ENCODE measurements at places on chromosomes 5 and 9.

DNA sequence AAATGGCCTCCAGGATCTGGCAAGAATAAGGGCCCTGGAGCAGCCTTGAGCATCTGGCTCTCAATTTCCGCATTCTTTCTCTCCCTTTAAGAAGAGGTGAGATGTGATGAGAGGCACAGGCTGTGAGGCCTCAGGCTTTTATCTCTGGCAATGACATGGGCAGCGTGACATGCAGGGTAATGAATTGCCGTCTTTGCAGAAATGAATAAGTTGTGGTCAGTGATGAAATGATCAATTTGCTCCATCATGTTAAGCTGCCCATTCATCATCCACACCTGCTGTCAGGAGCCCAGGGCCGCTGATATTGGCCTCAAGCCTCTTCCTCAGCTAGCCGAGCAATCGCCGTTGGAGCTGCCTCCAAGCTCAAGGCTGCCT is 265.3 kb downstream of the TRIM32 start:
- DNase-seq: no peak

DNA sequence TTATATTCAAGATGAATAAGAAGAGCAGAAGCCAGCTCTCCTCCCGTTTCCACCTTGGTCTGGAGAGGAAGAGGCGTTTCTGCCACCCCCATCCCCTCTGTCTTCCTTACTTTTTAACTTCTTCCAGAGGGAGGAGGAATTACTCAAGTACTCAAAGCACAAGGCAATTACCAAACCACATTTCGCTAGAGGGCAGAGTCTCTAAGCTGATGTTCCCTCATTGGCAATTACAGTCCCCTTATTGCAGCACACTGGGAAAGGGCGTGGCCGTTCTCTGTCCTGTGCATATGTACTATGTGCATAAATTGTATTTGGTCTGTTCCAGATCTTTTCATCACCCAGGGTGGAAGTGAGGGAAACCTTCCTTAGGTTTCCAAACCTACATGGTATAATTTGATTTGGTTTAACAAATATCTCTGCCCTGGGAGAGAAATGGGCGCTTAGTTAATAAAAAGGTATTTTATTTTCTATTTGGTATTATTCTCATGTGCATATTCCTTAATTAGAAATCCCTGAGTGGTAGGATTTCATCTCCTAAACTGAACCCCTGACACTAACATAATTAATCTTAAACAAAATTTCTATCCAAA is 29.8 kb upstream of the ALDOB start:
- peak; percentile 81 for DNase-seq

DNA sequence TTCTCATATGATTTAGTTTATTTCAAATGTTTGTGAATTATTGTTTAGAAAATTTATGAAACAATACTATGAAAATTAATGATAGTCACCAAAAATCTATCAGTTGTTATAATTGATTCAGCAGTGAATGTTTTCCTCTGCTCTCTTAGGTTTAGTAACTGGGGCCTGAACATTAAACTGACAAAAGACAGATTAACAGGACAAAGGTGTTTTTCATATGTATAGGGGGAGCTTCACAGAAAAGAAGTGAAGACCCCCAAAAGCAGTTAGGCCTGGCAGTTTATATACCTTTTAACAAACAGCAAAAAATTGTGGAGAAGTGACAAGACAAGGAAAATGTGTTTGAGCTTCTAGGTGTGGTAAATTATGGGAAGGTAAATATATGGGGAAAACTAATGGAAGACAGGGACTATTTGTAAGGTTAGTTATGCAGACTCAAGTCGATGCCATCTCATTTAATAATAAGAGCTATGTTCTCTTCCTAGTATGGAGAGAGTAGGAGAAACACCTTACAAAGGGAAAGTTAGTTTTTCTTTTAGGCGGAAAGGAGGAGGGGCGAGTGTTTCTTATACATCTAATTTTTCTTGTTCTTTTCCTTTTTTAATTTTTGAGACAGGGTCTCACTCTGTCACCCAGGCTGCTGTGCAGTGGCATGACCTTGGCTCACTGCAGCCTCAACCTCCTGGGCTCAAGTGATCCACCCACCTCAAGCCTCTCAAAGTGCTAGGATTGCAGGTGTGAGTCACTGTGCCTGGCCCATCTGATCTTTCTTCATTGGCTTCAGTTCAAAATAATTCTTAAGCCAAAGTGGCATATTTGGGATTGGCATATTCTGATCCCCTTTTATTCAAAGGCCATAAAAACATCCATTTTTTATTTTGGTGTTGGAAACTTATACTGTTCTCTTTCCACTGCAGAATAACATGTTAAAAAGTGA is 77.8 kb downstream of the C9orf153 start:
- no peak for DNase-seq

GRCh38 chr9:111051400-111051799 is 13.1 kb upstream of the LPAR1 start:
- no peak for DNase-seq

DNA sequence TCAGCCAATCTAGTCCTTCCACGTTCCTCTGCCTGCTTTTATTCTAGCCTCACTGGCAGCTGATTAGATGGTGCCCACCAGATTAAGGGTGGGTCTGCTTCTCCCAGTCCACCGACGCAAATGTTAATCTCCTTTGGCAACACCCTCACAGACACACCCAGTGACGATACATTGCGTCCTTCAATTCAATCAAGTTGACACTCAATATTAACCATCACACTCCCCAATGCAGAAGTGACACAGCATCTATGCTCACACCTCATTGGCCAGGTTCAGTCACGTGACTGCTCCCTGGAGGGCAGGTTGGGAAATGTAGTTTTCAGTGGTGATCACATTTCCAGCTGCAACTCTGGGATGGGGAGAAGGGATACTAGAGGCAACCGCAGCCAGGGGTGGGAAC is 13.0 kb downstream of the SUSD3 start:
- no peak for DNase-seq

DNA sequence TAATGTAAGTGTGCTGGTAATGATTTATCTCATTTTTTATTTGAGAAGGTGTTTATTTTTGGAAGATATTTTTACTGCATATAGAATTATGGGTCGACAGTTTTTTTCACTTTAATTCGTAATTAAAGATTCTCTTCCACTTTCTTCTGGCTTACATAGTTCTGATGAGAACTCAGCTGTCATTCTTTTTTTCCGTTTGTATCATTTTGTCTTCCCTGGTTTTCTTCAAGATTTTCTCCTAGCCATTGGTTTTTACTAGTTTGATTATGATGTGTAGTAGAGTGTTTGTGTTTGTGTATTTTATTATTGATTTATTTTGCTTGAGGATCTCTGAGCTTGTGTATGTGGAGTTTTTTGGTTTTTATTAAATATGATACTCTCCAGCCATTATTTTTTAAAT is 21.7 kb downstream of the SLF1 start:
- DNase-seq: no peak

DNA sequence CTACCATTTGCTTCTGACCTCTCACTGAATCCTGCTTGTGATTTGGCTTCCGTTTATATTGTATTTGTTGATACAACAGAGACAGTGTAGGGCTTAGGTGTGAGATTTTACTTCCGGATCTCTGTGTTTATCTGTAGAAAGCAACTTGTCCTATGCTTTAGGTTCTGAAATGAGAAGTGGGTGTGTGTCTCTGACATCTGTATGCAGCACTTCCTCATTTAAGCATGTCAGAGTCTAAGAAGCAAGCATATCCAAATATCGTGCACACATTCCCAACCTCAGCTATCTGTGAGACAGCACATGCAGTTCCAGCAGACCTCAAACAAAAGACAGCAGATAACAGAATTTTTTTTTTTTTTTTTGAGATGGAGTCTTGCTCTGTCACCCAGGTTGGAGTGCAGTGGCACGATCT is 16.3 kb downstream of the KLF9 start:
- DNase-seq: no peak

GRCh38 chr5:19928562-19929421 is 59.2 kb downstream of the CDH18 start:
- DNase-seq: peak; percentile 53

DNA sequence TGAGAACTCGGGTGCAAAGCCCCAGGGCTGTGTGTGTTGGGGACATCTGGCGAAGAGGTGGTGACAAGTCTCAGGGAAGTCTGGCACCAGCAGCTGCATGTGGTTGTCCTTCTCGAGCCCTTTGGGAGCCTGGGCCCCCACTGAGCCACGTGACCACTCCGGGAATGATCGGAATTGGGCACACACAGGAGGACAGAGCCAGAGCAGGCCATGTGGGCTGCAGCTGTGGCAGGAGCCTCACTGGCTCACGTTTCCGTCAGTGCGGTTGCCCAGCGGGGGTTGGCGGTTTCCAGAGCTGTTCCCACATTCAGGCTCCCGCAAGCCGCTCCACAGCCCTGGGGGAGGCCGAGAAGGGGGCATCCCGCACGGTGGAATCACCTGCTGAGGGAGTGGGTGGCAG is 6.8 kb upstream of the CEL start:
- no peak for DNase-seq

DNA sequence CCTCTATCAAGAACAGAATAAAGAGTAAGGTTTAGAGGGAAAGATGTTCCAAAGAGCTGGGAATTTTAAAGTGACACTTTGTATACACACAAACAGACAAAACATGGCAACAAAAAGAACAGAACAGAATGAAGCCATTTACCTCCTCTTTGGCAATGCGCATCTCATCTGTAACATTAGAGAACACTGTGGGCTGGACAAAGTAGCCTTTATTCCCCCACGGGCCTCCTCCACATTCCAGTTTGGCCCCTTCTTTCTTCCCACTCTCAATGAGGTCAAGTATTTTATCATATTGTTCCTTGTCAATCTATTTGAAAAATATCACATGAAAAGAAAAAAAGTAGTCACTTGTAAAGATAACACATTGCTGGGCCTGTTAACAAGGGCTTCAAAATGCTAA is 41.0 kb downstream of the ALDH1A1 start:
- no peak for DNase-seq

- no peak for DNase-seq
Measured at GRCh38 chr5:102306121-102306520, 10.0 kb upstream of the SLCO4C1 start.

GRCh38 chr5:111930449-111930848 is 173.5 kb upstream of the NREP start:
- no peak for DNase-seq

DNA sequence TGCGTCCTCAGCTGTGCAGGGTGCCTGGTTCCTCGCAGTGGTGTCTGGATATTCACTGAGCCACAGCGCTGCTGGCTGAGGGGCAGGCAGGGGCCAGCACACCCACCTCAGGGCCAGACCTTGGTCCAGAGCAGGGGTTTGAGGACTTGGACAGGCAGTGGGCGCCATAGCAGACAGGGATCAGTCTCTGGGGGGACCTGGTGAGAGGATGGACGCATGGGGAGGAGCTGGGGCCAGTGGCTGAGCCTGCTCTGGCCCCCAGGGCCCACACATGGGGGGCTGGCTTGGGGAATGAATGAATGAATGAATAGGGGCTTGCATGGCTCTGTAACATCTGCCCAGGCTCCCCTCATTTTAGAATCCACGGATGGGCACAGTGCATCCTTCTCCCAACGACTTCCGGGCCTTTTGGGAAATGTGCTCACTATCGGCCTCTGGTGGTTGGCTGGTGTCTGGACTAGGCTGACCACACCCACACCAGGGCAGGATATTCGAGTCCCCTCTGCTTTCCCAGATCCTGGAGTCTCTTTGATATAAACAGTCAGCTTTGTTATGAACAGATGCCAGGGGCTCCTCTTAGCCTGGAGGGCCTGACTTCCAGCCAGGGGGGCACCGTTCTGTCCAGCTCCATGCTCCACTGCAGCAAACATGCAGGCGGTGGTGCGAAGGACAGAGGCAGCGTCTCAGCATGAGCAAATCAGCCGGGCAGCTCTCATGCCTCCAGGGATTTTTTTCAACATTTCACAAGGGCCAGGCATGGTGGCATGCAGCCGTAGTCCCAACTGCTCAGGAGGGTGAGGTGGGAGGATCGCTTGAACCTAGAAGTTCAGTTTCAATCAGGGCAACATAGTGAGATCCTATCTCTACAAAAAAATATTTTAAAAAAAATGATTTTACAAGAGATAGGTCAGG is 62.6 kb downstream of the NEK6 start:
- DNase-seq: peak; percentile 79

GRCh38 chr9:68672215-68672614 is 32.8 kb upstream of the PIP5K1B start:
- no peak for DNase-seq

- peak; percentile 77 for DNase-seq
Measured at GRCh38 chr9:115262477-115262876, 144.5 kb upstream of the TNC start.

DNA sequence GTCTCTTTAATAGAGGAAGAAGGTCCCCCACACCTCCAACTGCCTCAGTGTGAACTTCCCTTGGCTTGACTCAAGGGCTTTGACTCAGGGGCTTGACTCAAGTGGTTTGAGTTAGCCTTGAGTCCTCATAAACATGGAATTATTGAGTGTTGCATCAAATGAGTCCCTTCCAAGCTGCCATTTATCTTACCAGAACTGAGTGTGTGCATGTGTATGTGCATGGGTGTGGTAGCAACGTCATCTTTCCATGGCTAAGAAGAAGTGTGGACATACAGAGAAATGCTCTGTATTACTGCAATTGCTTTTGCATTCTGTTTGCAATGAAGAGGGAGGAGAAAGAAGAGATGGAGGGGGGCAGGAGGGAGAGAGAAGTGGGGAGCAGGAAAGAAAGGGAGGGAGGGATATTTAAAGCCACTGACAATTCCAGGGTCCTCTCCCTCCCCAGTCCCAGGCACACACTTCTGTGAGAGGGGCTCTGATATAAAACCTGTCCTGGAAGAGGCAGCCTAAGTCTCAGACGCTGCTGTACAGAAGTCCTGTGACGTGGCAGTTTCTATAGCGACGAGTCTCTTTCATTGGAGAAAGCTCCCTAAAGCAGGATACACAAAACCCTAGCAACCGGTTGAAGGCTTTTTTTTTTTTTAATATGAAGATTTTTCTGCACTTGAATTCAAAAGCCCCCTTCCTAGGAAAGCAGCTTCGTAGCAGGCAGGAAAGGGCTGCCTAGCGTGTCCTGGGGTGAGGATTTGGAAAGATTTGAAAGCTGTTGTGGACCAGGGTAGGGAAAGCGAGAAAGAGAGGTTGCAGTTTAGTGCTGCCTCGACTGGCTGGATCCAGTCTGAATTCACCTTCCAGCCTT is 93.3 kb upstream of the MAP1B start:
- DNase-seq: peak; percentile 78

- DNase-seq: peak; percentile 90
Measured at GRCh38 chr9:131773911-131774379, 34.1 kb upstream of the RAPGEF1 start.

GRCh38 chr5:89097103-89097502 is 214.1 kb upstream of the MEF2C start:
- DNase-seq: no peak

DNA sequence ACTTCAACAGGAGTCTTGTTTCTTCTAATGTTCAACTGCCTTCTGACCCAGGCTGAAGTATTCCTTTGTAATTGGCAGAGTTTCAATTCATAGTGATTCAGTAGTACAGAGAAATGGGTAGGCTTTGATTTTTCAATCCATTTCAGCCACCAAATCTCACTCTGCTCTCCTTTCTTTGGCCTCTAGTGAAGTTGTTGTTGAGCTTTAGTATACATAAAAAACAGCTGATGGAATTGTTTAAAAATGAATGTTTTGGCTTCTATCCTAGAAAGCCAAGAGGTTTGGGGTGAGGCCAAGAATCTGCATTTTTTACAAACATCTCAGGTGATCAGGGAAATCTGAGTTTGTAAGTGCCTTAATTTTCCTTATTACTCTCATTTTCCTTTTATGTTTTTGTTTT is 182.9 kb upstream of the MAP1B start:
- no peak for DNase-seq

- peak; percentile 12 for DNase-seq
Measured at GRCh38 chr9:31272456-31273295, 1111.8 kb upstream of the ACO1 start.

Measured in hepatocyte (in vitro differentiated cells).